ENCODE measurements at places on chromosomes 4 and X.

DNA sequence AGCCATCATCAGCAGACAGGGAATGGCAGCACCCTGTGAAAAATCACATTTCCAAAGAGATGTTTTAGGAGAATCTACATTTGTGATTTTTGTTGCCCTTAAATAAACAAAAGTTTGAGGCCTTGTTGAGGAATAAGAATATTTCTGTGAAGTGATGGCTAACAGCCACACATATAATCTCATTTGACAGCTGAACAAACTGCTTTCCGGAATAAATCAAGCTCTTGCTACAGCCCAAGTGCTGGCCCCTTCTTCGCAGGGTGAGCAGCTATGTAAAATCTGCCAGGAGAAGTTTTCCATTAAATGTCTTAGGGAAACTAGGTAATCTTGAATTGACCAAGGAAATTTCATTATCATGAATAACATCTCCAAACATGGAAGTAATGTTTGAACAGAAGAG, 106.4 kb upstream of the GPM6B start:
- no peak for DNase-seq

DNA sequence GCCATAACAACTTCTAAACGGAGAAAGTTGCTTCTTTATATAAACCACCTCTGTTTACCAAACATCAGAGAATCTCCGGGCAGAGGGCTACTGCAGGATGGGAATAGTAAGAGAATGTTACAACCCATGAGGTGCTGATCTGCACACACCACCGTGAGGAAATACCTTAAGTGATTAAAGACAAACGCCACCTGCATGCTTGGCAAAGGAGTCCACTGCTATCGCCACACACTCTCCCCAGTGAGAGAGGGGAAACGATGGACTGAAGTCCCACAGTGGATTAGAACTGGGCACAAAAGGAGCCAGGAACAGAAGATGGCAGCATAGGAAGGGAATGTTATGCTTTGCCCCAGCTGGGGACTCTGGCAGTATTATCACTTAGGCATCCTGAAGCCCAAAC, 15.6 kb downstream of the MAML3 start:
- DNase-seq, result no peak

DNA sequence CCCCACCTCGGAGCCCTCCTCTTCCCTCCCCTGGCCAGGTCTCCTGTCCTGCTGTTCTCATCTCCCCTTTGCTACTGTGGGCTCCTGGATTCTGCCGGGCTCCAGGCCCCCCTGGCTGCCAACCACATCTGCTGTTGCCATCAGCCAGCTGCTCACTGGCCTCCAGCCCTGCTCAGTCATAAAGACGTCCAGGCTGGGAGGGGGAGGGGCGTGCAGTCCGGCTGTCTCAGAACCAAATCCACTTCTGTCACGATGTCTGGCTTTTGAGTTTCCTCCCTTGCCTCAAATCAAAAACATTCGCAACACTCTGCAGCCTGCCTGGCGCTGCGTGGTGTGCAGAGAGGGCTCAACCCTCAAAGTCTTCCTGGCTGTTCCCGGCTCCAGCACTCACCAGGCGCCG, 7.1 kb downstream of the RASL11B start:
- peak; percentile 32 for DNase-seq

- no peak for DNase-seq
Observed at GRCh38 chr4:38898245-38898644, 30.6 kb downstream of the FAM114A1 start.

DNA sequence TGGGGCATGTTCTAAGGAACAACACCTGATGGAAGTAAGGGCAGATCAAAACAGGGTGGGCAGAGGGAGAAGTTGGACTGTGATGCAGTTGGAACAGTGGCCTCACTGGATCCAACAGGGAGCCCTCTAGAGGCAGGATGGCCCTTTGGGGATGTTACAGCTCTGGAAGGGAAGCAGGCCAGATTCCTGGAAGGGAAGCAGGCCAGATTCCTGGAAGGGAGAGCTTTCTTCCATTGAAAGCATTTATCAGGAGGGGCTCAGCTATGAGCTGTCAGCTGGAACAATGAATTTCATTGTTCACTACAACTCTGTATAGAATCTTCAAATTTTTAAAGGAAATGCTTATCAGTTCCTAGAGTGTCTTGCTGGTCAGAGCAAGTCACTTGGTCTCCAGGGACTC, 17.7 kb downstream of the IL15 start:
- DNase-seq, result no peak

- no peak for DNase-seq
Observed at GRCh38 chr4:6788123-6788522, 5.6 kb downstream of the KIAA0232 start.

GRCh38 chrX:153554519-153555167, 37.2 kb downstream of the ATP2B3 start:
- DNase-seq, result peak; percentile 50

DNA sequence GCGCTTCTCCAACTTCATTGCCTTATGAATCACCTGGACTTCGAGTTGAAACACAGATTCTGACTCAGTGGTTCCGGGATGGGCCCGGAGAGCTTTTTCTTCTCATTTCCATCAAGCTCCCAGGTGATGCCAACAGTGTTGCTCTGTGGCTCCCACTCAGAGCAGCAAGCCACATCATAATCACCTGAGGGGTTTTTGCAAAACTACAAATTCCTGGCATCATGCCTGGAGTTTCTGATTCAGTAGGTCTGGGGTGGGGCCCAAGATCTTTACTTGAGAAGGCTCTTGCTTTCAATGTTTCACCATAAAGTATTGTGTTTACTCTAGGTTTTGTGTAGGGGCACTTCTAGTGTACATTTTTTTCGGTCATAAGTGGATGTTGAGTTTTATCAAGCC, 7.0 kb downstream of the MTM1 start:
- no peak for DNase-seq

GRCh38 chr4:8917868-8918783, 46.5 kb upstream of the HMX1 start:
- DNase-seq, result no peak

DNA sequence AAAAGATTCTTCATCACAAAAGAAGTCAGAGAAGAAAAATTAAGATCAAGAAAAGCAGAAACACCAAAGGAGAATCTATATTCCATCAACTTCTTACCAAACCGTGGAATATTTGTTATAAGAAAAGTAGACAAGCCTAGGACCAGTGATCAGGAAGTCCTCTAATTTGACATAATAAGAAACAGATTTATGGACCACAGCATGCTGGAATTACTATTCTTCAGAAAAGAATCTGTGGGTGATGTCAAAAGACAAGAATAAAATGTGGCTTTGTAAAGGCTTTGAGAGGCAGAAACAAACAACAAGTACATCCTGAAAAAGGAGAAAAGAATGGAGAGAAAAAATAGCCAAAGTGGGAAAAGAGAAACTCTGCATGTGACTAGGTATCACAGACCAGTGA, 123.3 kb downstream of the SLC10A7 start:
- DNase-seq, result no peak

- DNase-seq, result no peak
Observed at GRCh38 chr4:10530137-10530786, 73.0 kb upstream of the ZNF518B start.

DNA sequence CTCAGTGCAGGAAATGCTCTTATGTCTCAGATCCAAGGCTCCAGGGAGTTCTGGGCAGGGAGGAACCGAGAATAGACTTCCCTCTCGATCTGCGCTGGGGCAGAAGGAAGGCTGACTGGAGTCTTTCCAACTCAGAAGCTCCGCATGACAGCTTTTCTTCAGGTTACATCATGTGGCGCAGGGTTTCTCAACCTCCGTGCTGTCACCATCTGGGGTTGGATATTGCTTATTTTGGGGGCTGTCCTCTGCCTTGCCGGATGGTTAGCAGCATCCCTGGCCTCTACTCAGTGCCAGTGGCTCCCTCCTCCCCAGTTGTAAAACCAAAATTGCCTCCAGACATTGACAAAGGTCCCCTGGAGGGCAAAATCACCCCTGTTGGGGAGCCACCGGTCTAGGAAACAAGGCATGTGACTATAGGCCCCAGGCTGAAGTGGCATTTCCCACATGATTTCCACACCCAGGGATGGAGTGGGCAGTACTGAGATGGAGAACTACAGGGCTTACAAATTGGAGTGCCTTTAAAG, 21.4 kb downstream of the REELD1 start:
- no peak for DNase-seq

- DNase-seq, result no peak
Observed at GRCh38 chrX:154136627-154137161, 7.3 kb upstream of the OPN1LW start.

DNA sequence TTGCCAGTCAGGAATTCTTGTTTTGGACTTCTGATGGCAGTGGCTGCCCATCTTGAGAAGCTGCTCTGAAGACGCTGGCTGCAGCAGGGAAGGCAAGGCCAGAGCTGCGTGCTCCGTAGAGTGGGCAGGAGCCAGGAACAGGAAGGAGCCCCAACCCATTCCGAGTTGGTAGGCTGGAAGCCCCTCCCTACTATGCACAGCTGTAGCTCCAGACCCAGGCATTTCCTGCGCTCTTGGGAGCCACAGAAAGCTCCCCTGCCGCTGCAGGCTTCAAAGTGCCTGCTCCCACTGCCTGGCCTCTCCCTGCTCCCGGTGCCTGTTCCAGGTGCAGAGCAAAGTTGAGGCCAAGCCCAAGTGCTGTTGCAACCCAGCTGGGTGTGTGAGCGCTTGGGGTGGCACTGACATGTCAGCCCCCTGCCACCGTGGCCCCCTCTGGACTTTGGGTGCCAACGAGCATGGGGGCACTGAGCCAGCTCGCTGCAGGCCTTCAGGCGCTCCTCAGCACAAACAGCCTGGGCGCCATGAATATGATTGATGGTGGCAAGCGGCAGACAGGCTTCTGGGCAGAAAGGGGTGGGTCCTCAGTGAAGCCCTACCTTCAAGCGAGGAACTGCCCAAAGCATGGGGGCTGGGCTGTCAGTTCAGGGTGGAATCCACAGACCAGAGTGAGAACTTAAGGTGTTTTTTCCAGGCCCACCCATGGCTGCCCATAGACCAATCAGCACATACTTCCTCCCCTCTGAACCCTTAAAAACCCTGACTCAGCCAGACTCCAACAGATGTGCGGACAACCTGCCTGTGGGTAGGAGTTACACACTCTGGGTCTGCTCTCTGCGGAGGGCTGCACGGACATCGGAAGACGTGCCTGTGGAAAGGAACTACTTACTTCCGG, 677.2 kb upstream of the INTU start:
- DNase-seq, result no peak

GRCh38 chrX:74372272-74372671, 49.0 kb upstream of the SLC16A2 start:
- DNase-seq, result no peak

- no peak for DNase-seq
Observed at GRCh38 chrX:143165778-143166177, 140.1 kb downstream of the SPANXN4 start.

DNA sequence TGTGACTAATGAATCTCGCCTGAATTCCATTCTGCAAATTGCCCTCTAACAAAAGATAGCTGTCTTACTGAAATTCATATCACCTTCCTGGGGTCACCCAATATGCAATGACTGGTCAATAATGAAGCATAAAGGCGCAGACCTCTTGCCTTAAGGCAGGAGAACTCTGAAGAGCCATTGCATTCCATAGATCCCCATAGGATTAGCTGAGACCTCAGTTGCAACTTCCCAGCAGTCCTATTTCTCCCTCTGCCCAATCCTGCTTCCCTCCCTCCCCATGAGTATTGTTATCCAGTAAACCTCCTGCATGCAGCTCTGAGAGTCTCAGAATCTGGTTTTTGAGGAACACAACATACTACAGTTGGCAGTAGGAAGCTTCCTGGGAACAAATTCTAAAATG, 396.5 kb downstream of the DCAF12L2 start:
- no peak for DNase-seq

DNA sequence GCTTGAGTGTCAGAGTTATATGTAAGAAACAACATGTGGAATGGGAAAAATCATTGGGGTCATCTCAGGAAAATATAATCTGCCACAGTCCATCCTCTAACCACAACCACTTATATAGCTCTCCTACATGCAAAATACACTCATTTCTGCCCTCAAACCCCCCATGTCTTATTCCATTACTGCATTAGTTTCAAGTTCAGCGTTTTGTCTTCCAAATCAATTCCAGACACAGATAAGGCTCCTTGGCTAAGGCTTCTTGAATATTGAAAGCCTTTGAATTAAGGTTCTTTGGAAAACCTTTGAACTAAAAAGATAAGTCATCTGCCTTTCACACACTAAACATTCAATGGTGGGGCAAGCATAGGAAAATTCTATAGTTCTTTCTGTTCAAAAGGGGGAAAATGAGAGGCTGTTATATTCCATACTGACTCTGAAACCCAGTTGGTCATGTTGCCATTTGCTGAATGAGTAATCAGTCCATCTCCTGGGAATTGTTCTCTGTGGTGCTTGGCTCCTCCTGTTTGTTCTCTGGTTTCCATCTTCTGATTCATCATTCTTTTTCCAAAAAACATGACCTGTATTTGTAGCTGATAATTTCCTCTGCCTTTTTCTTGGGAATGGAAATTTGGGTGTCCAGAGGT, 218.7 kb downstream of the BMPR1B start:
- DNase-seq, result no peak

GRCh38 chr4:161442921-161443320, 720.9 kb downstream of the FSTL5 start:
- DNase-seq, result no peak

DNA sequence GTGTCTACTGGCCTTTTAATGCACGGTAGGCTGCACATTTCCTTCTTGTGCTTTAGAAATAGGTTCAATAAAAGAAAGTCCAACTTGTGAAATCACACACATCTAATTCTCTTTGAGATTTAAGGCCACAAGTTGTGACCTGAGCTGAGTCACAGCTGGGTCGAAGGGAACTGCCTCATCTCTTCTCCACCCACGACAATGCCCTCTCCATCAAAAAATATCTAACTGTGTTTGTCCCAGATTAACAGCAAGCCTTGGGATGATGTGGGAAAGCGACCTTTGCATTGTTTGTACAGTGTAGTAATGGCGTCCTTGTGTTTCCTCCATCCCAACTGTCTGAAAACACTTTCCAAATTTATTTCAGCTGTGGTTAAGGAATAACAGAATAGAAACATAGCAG, 168.9 kb downstream of the AMELX start:
- no peak for DNase-seq

DNA sequence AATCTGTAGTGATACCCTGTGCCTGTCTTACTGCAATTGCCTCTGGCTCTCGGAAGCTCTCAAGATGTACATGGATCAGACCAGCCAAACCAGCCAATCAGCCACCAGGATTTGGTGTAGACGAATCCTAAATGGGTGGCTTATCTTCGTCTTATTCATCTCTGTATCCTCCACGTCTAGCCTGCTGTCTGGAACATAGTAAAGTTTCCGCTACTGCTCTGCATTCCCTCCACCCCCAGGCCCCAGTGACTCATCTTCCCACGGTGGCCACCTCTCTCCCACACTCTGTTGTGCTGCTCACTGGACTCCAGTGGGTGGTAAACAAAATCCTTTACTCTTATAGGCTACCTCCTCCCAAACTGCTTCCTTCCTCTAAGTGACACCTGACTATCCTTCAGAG, 37.8 kb downstream of the SEPTIN6 start:
- DNase-seq, result no peak

DNA sequence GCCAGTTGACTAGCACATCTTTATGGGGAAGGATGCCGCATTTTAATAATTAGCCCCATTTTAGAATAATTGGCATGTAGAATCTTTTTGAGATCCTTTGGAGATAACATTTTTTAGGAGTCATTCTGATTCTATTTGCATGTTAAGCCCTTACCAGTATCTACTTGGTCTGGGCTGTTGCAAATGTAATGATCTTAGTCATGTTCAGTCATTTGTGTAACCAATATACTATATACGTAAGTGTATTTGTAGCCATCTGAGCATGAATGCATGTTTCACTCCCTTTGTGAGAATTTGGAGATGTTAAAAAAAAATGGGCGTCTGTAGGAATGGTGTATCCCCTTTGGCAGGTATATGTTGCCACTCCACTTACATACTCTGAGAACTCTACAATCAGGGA, 119.1 kb downstream of the TEX13A start:
- DNase-seq, result no peak
